ENCODE measurements at places on chromosomes 3 and 15.

GRCh38 chr3:14324224-14324944 is 78.0 kb upstream of the SLC6A6 start:
- DNase-seq, result no peak

GRCh38 chr15:45674677-45675076 is 39.8 kb downstream of the SQOR start:
- DNase-seq, result no peak

- no peak for DNase-seq
Observed at GRCh38 chr3:124413393-124413792, 316.9 kb upstream of the UMPS start.

DNA sequence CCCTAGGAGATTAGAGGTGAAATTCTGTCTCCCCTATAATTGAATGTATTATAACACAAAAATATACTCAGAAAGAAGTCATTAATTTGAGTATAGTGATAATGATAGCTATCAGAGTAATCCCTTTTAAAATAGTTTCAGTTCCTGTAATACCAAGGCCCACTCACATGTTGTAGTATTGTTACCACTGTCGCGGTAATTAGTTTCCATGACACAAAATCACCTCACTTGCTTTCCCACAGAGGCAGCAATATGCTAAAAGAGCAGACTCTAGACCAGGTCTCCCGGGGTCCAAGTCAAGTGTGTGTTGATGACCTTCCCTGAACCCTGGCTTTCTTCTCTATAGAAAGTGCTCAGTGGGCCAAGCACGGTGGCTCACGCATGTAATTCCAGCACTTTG is 39.5 kb upstream of the NSMCE3 start:
- DNase-seq, result no peak

DNA sequence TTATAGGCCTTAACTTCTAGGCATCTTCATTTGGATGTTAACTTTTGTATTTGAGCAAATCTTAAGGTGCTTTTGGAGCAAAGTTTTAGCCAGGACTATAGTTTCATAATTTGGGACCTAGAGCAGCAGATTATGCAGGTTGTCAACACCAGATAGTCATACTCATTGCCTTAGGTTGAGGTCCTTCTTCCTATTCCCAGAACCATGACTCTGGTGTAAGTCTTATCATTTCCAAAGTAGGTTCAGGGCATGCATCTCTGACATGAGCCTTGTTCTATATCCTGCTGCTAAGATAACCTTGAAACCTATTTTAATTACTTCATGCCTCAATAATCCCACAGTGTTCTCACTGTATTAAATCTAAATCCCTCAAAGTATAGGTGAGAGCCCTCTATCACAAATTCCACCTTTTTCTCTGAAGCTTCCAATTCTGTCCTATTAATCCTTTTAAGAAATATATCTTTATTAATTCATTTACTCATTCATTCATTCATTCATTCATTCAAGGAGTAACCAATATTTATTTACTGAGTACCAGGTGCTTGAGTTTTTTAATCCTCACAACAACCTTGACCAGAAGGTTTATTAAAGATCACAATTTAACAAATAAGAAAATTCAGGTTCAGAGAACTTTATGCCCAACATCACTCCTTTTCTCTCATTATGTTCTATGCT is 2.7 kb upstream of the FNDC3B start:
- no peak for DNase-seq

DNA sequence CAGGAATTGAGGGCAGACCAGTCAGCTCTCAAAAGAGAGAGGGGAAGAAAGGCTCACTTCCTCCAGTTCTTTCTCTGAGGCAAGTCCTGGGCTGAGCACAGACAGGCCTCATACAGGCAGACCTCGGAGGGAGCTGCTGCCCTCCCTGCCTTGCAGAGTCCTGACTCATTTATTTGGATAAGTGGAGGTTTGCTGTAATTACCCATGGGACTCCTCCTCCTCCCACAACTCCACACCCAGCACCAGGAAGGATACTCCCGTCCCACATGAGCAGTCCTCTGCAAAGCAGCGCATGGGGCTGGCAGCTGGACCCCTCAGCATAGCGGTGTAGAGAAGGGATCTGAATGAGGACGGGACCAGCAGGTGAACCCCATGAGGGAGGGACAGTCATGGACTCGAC is 13.4 kb upstream of the SCN10A start:
- no peak for DNase-seq

DNA sequence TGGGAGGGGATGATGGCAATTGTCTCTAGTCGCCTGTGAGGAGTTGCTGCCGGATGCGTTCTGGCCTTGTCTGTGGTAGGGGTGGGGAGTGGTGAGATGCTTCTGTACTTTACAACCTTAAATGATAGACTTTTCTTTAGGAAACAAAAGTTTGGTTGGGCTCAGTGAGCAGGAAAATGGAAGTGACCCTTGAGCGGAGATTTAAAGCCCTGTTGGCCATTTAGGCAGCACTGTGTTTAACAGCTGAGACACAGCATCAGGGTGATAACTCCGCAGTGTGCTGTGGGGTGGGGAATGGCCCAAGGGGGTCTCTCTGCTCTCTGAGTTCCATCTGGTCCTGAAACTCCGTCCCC is 36.6 kb downstream of the SPSB4 start:
- DNase-seq, result no peak

DNA sequence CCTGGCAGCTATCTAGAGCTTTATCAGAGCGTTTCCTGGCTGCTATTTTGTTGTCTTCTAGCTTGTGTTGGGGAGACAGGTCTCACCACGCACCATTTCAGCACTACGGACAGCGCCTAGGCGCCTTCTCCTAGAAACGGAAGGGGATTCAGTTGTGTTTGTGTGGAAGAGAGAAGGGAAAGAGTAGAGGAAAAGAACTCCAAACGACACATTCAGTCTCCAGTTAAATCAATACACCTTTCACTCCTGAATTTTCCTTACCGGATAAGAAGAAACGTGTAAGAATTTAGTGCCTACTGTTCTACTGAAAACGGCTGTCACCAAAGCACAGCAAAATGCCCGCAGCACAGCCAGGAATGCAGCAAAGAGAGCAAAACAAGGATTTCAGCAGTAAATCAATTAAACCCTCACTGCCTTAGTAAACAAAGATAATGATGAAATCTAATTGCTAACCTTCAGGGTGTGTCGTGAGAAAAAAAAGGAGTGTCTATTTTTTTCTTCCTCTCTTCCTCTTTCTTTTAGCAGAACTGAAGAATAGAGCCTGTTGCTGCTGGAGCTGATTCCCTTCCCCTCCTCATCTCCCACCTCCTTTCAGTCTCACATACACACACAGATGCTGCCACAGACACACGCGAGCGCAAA is 412 bp upstream of the CTXN2 start:
- no peak for DNase-seq

GRCh38 chr3:101617478-101617877 is 43.5 kb downstream of the PCNP start:
- DNase-seq, result no peak

DNA sequence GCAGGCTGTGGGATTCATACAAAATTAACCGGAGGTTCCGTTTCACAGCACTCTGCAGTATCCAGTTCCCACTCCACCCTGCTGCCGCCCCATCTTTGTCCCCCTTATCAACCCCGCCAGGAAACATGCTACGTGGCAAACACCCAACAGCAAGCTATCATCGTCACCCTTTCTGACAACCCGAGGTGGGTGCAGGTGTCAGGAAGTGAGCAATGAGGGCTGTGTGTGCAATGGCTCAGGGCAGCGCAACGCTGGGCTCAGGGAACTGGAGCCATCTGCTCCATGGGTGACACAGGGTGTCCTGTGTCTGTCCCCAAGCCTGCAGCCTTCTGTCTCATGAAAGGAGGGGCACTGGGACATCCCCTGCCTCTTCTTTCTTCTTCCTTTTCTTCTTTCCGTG is 60.9 kb downstream of the ATP2B2 start:
- no peak for DNase-seq

- DNase-seq, result no peak
Observed at GRCh38 chr15:70588613-70589012, 174.7 kb downstream of the UACA start.

DNA sequence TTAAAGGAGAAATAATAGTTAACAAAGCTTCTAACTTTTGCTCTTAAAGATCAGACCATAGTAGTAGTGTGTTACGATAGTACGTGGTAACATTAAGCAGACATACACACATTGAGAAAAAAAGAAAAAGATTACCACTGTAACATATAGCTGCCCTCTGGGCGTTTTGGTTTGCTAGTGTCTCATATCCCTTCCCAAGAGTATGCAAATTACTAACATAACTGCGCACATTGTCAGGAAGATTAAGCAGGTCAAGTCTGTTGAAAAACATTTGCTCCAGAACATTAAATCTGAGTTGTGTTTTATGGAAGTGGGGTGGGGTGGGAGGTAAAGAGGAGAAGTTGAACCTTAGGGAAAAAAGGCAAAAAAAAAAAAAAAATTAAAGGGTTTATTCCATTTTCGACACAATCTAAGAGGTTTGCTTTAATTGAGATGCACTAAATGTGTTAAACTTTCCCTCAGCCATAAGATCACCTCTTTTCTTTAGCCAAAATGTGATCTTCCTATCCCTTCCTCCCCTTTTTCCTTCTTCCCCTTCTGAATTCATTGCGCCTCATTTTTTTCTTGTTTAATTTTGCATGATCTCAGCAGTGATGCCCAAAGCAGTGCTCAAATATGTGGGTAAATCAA is 1.5 kb upstream of the LRIG1 start:
- DNase-seq, result no peak

DNA sequence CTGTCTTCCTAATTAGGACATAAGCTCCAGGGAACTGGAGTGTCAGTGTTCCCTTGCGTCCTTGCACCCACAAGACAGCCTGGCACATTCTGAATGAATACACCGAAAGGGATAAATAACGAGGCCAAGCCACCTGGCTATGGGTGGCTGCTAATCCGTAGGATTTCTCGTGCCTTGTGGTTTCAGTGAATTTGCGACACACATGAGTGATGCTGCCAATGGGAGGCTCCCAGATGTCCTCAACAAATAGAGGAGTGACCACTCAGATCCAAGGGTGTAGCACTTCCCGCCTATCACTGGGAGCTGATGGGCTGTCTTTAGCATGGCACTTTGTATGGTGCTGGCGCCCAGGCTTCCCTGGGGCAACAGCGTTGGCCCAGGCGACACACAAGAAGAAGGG is 43.4 kb downstream of the APBA2 start:
- no peak for DNase-seq

DNA sequence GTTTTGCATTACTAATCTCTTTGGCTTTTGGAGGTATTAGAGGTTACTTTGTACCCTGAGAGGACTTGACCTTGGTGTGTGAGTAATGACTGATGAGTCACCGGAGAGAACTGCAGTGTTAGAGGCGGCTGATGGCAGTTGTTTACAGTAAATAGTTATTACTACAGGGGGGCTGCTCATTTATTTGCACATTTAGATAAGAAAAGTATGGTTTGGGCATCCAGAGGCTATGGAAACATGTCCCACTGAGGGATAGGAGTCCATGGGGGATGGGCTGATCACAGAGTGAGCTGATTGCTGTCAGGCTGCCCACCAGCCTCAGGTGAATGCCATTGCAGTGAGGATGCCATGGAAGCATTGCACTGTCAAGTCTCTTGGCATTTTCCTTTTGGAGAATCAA is 17.3 kb upstream of the STAC start:
- no peak for DNase-seq

DNA sequence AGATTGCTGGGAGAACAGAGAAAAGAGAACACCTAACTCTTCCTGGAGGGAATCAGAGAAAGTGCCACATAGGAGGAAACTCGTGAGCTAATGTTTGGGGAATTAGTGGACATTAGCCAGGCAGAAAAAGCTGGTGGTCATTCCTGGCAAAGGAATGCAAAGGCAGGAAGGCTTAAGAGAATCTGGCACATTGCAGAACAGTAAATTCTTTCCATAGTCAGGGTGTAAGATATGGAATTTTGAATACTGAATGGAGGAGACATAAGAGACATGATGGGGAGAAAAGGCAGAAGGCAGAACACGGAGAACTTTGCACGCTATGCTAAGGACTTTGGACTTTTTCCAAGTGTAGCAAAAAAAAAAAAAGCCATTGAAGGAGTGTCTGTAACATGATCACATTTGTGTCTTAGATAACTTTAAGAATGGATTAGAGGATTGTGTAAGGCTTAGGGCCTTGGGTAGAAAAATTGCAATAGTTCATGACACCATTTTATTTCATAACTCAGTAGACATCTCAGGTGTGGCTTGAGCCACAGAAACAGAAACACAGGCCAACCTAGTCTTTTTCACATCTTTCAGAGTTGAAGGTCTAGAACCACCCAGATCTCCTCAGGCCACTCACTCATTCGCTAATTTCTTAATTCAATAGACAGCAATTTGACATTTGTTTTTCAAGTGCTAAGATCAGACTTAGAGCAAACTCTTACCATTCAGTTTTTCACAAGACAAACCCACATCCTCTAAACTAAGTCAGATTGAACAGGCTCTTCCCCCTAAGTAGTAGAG is 31.2 kb upstream of the CCDC80 start:
- DNase-seq, result no peak

DNA sequence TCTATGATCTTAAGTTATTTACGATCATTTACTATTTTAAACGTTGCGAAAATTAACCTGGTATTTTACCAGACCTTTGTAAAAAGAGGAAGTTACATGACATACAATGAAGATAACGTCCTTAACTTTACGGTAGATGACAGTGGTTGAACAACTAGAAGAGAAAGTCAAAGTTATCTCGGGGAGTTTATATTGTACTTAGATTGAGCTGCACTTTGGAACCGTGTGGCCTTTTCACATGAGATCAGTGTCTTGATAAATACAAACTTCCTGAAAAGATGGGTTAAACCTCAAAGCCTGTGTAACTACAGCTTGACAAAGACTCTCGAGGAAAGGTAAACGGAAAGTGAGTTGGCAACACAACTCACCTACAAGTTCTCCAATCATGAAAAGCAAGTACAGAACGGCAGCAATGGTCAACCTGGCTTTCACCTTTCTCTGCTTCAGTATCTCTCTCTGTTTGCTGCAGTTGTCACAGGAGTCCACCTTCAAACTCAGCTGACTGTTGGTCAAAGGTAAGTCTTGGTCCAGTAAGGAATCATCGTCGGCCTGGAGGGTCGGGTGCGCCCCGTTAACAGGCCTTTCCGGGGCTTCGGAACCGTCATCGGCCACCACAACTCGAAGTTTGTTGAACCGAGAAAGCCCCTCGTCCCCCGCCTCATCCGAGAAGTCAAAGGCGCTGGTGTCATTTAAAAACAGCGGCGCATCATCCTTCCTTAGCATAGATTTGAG is 793 bp downstream of the SLC30A4 start:
- DNase-seq, result no peak

GRCh38 chr3:168558728-168559411 is 463.1 kb upstream of the GOLIM4 start:
- DNase-seq, result no peak

DNA sequence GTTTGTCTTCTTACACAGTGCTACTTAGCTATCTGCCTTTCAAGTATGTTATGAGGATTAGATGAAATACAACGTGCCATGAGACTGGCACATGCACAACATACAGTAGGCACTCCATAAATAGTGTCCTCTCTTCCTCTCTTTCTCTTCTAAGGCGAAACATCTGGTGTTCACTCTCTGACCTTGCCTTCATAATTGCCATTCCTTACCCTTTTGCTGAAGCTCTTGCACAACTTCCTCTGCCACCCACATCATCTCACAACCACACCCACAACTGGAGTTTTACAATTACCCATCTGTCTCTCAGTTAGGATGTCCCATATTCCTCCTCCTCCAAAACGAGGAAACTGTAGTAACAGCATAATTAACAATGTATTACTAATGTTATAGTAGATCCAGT is 26.4 kb upstream of the ACP3 start:
- no peak for DNase-seq

GRCh38 chr3:125055913-125056745 is at the start of gene HEG1:
Gene HEG1, minus strand, starts transcription at chr3:125055997. Its CDS starts 107 bp downstream, at chr3:125055890.
- DNase-seq, result peak; percentile 57
